ENCODE measurements at places on chromosomes 1 and 21. TPM values are rescaled to one million over a fixed set of nuclear protein-coding genes. Genes with fewer than 3 reads are reported as not detected.

NDUFS5 gene
- total RNA-seq, result 259 TPM

RIMKLA gene
- not detected for total RNA-seq

GRCh38 chr21:18041012-18041411, 203.6 kb upstream of the CHODL start:
- DNase-seq, result no peak

DNA sequence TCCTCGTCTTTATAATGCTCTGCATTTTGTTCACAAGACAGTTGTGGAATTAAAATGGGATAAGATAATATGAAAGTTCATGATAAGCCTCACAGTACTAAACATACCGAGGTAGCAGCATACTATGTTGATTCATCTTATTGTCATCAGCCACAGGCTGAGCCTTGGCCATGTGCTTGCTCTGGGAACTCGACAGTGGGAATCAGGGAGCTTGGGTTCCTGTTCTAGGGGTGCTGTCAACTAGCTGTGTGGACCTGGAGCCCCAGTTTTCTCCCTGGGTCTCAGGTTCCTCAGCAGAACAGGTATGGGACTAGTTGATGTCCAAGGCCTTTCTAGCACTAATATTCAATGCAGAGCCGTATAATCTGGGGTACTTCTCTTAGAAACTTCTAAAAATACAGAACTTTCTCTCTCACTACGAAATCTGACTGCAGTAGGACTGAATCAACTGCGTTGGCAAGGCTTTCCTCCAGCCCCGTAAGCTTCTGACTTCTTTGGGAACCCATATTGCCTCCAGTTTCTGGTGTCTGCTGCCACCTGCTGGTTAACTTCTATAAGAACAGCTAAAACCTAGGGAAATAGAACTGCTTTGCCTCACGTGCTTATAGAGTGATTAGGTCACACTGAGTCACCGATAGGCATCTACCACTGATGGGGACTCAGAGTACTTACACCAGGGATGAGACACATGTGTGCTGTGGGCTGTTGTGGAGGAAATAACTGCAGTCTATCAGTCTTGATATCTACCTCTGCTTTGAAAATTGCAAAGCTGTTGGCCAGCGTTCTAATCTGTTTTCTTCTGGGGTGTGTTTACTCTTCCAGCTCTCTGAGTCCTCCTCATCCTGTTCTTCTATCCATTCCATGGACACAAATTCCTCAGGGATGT, 110.9 kb downstream of the RGL1 start:
- peak; percentile 96 for DNase-seq

GRCh38 chr1:198754670-198755069, 115.8 kb downstream of the PTPRC start:
- DNase-seq, result no peak

DNA sequence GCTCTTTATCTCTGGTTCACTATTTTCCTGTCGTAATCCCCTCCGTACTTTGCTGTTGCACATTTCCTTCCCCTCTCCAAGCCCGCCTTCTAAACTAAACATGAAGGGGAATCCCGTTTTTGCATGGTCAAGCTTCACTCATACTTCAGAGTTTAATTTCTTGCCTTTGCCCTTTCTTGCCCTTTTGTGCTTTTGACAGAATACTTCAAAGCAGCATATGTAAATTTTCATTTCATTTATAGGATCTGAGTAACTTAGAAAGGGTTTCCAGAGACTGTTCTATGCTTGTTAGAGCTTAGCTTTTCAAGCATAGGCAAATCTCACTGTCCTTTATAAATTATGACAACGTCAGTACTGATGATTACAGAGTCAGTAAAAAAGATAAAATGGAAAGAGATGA, 27.7 kb downstream of the SPATA45 start:
- DNase-seq, result no peak

ZMYND12 gene
- total RNA-seq, result not detected

GRCh38 chr1:171983584-171983983, 142.3 kb downstream of the DNM3 start:
- DNase-seq, result peak; percentile 41

DNA sequence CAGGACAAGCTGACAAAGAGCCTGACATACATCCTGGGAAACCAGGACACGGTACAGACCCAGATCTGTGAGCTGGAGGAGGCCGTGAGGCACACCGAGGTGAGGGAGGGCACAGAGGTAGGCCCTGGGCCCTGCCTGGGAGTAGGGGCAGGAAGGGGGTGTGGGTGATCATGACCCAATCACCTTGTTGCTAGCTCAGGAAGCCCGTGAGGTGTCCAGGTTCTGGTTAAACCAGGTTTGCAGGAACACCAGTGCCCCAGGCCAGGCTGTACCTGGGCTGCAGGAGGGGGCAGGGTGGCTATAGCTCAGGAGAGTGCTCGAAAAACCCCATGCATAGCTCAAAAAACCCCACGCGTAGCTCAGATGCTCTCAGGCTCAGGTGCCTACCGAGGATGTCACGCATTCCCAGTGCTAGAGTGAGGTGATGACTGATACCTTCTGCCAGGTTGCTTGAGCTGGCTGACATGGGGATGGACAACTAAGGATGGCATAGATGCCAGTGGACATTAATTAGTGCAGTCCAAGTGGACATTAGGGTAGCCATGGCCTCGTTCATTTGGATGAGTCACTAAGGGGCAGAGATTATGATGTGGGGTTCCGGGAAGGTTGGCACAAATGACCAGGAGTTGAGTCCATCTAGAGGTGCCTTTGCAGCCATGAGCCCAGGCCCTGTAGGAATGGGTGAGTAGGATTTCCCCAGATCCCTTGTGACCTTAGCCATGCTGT, 3.7 kb downstream of the TRIM46 start:
- DNase-seq, result no peak

TSPEAR gene
- not detected for total RNA-seq

GBP5 gene
- not detected for total RNA-seq

PTAFR gene
- 5.6 TPM for total RNA-seq

LYPD8 gene
- total RNA-seq, result 1.2 TPM

SH2D5 gene
- total RNA-seq, result 65.3 TPM

DNA sequence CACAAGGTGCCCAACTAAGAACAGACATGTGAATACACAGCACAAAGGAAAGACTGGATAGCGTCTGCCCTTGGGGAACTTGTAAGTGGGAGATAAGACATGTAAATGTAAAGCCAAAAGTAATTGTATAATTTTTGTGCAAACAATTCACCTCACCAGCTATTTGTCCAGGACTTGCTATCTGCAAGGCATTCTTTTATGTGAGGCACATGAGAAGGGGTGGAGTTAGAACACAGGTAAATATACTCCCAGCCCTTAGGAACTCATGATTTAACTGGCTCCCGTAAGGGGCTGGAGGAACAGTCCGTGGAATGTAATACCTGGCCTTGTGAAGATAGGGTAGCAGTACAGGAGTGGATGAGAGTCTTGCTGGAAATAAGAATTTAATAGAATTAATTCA, 61.3 kb downstream of the CDK18 start:
- DNase-seq, result no peak

KCNE2 gene
- total RNA-seq, result not detected

GRCh38 chr21:15444118-15444960, 285.4 kb upstream of the USP25 start:
- DNase-seq, result no peak

- DNase-seq, result no peak
Observed at GRCh38 chr1:221643404-221644144, 98.3 kb downstream of the DUSP10 start.

- no peak for DNase-seq
Observed at GRCh38 chr1:235147269-235147668, 13.8 kb downstream of the RBM34 start.

TSPAN2 gene
- total RNA-seq, result 0.28 TPM

GRCh38 chr1:26373281-26373680, 731 bp upstream of the ZNF683 start:
- DNase-seq, result no peak

- peak; percentile 89 for DNase-seq
Observed at GRCh38 chr1:180502361-180503279, at the start of gene ACBD6. TSS of gene ACBD6 (minus strand) at chr1:180502577. CDS start at chr1:180502266, 311 bp downstream.
